Esophagus squamous epithelium (tissue), 5 donors: ENCODE measurements at places on chromosomes 11 and 22.

DNA sequence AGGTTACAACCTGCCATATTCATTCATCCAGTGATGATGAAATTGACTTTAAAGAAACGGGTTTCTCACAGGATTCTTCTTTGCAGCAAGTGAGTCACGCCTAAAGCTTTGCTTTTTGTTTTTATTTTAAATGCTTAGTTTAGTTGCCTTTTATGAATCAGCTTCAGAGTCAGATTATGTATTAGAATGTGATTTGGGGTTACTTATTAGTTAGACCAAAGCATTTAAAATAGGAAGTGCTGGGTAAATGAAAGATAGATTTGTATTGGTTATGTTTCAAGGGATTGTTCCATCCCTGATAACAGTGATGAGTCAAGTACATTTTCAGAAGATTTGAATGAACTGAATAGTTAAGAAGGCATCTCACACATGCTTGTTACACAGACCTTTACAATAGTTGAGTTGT lies 101.3 kb upstream of the GAL start:
- DNase-seq = no peak

DNA sequence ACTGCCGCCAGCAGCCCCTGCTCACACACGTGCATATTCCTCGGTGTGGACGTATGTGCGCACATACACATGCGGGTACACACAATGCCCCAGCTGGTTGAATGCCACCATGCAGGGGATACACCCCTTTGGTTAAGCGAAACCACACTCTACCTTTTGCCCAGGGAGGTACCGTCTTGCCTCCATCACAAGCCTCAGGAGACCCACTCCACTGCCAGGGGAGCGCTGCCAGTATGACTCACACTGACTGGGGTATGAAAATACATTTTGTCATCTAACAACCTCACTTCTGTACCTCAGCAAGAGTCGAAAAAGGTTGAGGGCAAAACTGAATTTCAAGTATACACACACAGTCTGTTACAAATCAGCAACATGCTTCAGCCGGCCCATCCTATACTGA lies 39.4 kb downstream of the TMEM45B start:
- DNase-seq = no peak

- no peak for DNase-seq
Measured at GRCh38 chr11:118744046-118744445, 46.9 kb downstream of the DDX6 start.

- no peak for DNase-seq
Measured at GRCh38 chr11:113937918-113938317, 33.3 kb downstream of the HTR3B start.

GRCh38 chr22:28232204-28232603 lies 313.1 kb upstream of the PITPNB start:
- no peak for DNase-seq

DNA sequence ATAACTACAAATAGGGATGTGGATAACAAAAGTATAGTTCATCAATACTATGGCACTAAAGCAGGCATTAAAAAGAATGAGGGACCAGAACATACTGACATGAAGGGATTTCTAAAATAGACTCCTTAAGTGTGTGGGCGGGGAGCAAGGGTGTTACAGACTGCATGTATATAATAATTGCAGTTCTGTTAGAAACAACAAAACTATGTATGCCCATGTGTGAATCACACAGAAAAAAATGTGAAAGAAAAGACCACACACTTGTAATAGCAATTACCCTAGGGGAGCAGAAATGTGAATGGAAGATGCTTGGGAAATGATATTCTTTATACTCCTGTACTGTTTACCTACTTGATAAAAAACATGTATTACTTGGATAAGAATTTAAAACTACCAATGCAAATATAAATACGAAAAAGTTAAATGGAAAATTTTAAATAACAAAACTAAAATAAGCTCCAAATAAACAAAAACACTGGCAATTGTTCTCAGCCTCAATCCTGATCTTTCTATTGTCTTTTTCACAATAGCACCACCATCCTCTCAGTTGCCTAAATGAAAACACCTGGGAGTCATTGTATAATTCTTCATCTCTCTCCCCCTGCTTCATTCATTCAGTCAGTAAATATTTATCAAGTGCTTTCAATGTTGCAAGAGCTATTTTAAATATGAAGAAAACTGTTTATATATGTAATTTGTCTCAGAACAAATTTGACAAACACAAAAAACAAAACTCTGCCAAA lies 129.8 kb downstream of the FCHSD2 start:
- no peak for DNase-seq

GRCh38 chr11:128179512-128179911 lies 407.8 kb downstream of the ETS1 start:
- no peak for DNase-seq

- DNase-seq = no peak
Measured at GRCh38 chr11:69536406-69536805, 54.9 kb downstream of the LINC01488 start.

DNA sequence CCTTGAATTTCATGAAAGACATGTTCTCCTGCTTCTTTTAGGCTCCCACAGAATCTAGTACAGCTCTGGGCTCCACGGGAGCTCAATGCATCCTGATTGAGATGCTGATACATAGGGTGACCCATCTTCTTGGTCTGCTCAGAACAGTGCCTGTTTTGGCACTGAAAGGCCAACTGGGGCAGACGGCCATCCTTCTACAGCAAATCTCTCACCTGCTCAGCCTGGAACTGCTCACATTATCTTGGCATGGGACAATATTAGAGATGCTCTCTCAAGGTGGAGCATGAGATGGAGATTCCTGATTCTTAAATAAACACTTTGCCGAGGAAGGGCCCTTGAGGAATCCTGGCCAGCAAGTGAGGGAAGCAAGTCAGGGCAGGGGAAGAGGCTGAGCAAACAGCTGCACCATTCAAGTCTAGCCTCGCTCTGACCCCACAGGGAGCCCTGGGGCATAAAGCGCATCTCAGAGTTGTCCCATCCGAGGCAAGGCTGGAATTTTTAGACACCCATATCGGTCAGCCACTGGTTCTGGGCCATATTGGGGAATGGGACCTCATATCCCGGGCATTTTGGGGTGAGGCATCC lies 58.4 kb upstream of the CSNK2A3 start:
- DNase-seq = no peak

DNA sequence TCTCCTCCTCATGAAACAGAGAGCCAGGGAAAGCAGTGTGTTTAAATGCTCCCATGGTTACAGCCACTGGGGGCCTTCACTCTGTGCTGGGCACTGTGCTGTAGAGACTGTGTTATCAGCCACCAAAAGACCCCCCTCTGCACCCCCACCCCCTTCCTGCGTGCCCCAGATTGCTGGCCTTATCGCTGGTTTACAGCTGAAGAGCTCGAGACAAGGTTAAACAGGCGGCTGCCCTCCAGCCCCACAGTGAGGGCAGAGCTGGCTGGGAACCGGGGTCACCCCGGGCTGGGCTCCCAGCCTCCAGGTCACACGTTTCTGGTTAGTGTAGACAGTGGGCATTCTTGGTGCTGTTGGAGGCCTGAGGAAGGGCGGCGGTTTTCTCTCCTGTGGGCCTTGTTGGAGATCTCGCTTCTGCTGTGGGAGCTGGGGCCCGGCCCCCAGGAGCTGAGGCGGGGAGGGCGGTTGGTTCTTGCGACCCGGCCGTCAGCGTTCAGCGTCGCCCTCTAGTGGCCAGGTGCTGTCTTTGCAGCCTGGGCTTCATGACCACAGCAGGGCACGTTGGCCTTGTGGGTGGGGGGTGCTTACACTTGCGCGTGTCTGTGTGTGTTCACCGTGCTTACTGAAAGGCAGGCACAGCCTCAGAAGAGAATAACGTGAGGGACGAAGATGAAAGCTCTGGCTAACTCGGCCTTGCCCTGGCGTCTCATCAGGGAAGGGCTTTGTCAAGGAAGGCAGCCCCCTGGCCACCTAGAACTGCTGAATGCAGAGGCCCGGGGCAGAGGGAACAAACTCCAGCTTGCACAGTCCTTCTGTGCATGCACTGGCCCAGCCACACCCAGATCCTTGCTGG lies 40.8 kb downstream of the TBC1D22A start:
- no peak for DNase-seq

GRCh38 chr11:15500643-15501042 lies 385.9 kb downstream of the INSC start:
- DNase-seq = no peak

DNA sequence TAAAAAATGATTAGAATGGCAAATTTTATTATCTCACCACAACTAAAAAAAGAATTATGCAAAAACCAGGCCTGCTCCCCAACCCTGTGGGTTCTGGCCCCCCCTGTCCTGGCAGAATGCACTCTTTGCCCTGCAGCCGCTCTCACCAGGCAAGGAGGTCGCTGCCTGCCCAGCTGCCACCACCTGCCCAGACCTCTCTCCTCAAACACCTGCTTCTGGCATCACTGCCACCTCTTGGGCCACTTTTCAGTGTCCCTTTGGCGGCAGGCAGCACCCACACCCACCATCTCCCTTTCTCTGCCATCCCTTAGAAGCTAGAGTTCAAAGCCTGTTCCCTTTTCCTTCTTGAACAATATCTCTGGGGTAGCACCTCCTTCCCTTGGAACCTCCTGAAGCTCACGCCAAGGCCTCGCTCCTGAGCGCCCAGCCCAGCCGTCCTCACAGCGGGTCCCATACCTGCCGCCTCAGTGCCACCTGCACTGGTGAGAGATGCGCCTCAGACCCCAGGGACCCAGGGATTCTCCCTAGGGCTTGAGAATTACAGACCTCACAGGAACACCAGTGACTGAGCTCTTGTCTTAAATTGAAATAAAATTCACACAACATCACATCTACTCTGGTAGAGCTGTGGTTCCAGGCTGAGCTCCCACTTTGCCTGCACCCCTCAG lies 44.6 kb downstream of the SGSM3 start:
- no peak for DNase-seq

DNA sequence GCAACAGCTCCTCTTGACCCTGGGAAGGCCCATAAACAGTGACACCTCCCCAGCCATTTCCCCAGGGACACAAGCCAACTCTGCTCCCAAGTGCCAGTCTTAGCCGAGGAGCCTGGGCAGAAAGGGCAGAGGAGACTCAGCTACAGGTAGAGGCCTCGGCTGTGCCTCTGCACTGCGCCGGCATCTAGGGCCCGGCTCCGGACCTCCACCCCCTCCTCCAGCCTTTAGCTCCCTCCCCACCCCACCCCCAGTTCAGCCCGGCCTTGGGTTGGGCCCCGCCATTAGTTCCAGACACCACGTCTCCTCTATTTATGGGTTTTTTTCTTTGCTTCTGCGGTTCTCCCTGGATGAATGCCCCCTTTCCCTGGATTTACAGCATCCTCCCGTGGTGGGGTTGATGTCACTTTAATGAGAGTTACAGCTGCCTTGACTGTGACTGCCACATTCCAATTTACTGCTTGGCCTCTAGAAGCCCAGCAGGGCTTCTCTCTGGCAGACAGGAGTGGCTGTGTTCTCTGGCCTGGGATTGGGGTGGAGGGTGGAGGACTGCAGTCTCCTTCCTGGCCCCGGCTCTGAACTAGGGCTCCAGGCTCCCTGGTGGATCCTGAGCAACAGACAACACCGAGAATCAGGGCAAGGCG lies 13.5 kb upstream of the OAF start:
- DNase-seq = no peak

GRCh38 chr22:25105817-25106650 lies 93.6 kb upstream of the CRYBB3 start:
- no peak for DNase-seq

- DNase-seq = no peak
Measured at GRCh38 chr11:96237766-96238266, 105.2 kb downstream of the MAML2 start.

DNA sequence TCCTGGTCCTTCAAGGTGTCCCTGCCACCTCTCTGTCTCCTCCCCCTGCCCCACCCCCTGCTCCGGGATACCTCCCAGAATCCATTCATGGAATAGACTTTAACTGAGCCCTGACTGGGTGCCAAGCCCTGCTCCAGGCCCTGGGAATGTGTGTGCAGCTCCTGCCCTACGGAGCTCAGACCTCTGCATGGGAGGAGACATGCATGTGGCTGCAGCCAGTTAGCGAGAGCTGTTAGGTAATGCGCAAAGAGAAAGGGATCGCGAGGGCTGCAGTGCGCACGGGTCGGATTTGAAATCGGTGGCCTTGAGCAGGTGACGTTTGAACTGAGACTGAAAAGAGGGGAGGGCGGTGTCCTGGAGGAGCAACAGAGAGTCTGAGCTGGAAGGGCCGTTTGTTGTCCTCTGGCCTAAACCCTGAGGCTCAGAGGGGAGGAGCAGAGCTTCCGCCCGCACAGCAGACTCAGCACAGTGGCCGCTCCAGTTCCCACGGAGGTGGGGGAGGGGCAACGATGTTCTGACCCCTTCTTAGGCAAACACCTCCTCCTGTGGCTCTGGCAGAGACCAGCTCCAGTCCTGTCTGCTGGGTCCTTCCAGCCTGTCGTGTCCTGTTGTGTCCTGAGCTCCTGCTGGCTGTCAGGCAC lies 19.8 kb upstream of the LRRC10B start:
- DNase-seq = no peak

DNA sequence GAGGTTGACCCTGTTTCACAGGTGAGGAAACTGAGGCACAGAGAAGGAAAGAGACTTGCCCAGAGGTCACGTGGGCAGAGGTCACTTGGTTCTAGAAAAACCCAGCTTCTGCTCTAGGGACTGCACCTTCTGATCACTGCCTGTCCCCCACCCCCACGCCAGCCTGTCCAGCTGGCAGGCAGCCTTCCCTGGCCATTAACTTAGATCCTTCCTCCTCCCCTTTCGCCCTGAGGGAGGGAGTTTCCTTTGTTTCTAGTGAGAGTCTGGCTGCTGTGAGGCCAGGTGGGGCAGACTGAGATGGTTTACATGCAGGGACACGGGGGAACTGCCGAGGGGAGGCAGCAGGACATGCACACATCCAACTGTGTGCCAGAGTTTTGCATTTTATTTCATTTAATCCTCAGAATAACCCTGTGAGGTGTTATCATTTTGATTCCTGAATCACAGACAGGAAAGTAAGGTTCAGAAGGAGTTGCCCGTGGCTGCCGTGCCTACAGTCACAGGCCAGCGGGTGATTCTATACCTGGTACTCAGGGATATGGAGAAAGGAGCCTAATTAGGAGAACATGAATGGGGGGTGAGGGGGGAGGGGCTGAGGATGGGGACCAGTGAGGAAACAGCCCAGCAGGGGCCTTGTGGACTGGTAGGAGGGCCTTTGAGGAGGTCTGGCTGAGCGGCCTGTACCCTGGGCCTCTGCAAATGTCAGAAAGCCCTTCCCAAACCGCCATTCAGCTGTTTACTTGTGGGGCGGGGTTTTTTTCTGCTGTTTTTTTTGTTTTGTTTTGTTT lies 3.4 kb downstream of the FAM83F start:
- DNase-seq = no peak
